ENCODE measurements at places on chromosomes 4 and X.

GRCh38 chrX:20479896-20480295 is 213.2 kb upstream of the RPS6KA3 start:
- no peak for DNase-seq

DNA sequence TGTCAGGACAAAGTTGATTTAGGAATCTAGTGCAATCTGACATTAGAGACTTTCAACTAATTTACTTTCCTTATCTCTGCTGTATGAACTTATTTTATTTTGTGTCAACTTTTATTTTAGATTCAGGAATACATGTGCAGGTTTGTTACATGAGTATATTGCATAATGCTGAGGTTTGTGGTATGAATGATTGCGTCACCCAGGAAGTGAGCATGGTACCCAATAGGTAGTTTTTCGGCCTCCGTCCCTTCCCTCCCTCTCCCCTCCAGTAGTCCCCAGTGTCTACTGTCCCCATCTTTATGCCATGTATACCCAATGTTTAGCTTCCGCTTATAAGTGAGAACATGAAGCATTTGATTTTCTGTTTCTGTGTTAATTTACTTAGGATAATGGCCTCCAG is 68.7 kb upstream of the TEX13D start:
- DNase-seq, result peak; percentile 18

DNA sequence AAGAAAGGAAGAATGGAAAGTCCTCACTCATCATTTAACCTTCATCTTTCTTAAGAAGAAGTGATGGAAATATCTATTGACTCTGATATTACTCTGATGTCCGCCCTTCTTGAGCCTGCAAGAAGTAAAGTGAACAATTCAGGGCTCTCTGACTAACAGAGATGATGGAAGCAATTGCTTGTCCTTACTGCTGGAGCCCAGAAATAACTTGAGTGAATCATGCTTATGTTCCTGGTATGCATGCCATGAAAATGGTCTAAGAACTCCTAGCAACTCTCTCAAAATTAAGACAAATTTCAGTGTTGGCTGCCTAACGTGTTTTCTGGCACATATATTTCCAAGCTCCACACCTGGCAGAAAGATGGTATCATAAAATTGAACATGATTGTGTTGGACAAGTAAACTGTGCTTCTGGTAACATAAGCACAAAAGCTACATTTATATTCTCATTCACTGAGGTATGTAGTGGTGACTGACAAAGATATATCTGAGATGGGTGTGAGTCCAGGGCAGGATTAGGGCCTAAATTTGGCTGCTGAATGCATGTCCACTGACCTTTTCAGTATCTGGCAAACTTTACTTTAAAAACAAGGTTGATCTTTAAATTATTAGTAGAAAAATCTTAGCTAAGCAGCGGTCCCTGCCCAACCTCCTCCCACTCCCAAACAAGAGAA is 109.2 kb upstream of the OTUD4 start:
- no peak for DNase-seq

GRCh38 chr4:68499021-68499420 is 51.8 kb downstream of the TMPRSS11E start:
- no peak for DNase-seq

- DNase-seq, result peak; percentile 80
These were observed 334.5 kb upstream of the NOCT start for GRCh38 chr4:138680989-138681604.

- no peak for DNase-seq
These were observed 146.0 kb downstream of the PJA1 start for GRCh38 chrX:69019073-69019890.

DNA sequence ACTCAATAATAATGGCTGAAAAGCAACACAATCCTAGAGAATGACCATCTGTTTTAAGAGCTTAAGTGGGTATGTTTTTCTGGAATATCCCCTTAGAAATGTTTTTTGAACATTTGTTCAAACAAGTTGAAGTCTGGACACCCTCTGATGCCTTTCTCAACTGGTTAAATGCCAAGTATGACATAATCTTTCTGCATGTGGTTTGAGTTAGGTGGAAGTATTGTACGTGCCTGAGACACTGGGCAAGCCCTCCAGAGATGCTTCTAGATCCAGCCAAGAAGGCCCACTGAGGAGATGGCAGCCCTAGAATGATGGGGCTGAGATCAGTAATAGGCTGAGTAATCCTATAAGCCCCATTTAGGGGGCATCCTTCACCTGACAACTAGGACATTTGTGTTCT is 493.1 kb downstream of the MAGEE1 start:
- DNase-seq, result no peak

GRCh38 chrX:44432641-44433040 is 89.2 kb upstream of the EFHC2 start:
- peak; percentile 61 for DNase-seq

DNA sequence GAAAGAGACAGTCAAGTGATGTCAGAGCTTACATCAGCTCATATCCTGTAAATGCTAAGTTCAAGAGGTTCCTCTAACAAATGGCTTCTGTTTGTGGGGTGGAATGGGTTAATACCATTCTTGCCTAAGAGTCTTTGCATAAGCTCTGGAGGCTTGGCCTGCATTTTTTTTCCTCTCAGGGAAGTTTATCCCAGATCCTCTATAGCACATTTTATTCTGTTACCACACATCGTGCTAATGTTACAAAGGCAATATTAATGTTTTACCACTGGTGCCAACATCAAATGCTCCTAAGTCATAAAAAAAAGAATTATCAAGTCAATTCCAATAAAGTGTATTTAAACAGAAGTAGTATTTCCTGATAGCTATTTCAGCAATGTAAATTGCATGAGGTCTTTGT is 2.9 kb upstream of the ADH6 start:
- DNase-seq, result no peak

GRCh38 chr4:182339221-182339641 is 96.0 kb downstream of the TENM3 start:
- DNase-seq, result no peak

GRCh38 chrX:117990438-117990837 is 126.2 kb downstream of the KLHL13 start:
- DNase-seq, result no peak

GRCh38 chr4:569958-570667 is 6.0 kb downstream of the TMEM271 start:
- DNase-seq, result no peak

- DNase-seq, result no peak
These were observed 235.9 kb upstream of the FMR1 start for GRCh38 chrX:147675819-147676218.

DNA sequence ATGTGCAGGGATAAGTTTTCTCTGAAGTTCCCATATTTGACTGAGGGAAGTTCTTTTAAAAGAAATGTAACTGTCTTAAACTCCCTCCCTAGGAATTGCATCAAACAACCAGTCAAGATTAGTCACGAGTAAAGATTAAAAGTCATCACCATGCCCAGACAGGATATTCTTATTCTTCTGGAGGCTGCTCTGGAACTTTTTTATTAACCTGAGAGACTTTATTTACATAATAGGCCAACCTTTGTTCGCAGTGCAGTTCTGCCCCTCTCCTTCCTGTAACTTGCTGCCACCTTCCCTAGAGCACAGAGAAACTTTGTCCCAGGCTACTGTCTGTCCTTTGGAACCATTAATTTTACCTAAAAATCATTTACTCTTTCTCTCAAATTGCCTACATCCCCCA is 9.8 kb upstream of the HERC3 start:
- DNase-seq, result no peak

- DNase-seq, result no peak
These were observed 1.6 kb downstream of the RPL10 start for GRCh38 chrX:154399527-154400368.

All from PC-3 (cell line).